Foreskin fibroblast (primary cell): ENCODE measurements at places on chromosomes 16 and 17.
A peak's percentile ranks its signal among the peaks of the same experiment; 100 is the strongest.

- DNase-seq, result no peak
These were observed 211.7 kb downstream of the FTO start for GRCh38 chr16:53915452-53916160.

GRCh38 chr16:4944333-4945281 lies 7.7 kb upstream of the PPL start:
- peak; percentile 97 for DNase-seq

DNA sequence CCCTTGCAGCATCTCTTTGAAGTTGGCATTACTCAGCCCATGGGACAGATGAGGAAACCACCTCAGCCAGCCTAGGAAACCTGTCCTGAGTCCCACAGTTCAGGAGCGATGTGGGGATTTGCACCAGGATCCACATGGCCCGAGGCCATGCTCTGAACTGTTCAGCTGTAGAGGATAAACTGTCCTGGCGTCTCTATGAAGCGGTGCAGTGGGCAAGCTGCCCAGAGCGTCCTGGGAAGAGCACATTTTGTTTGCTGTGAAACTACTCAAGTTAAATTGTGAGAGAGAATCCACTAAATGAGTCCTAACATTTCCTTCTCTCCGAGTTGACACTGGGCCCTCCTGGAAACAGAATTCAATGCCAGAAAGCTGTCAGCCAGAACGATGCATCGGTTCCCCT lies 276.6 kb upstream of the TNRC6C start:
- DNase-seq, result peak; percentile 27

DNA sequence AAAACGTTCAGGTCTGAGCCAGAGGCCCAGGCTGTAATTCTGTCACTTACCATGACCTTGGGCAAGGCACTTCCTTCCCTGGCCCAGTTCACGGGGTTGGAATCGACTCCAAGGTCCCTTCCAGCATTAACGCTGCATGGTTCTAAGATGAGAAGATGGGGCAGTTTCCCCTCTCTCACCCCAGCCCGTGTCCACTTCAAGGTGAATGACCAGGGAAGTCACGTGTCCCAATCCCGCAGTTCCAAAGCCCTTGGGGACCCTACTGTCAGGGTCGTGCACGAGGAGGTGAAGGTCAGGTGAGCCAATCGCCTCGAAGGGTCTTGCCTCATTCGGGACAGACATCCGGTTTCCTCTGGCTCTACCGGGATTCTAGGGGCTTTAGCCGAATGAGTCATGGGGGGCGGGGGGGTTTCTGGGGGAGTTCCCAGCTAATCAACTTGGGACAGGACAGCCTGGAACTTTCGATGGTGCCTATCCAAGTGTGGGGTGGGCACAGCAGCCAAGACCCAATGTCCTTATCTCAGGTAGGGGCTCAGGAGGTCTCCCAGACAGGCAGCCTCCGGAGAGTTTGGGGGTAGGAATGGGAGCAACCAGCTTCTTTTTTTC lies 762 bp upstream of the CSF3 start:
- no peak for DNase-seq

DNA sequence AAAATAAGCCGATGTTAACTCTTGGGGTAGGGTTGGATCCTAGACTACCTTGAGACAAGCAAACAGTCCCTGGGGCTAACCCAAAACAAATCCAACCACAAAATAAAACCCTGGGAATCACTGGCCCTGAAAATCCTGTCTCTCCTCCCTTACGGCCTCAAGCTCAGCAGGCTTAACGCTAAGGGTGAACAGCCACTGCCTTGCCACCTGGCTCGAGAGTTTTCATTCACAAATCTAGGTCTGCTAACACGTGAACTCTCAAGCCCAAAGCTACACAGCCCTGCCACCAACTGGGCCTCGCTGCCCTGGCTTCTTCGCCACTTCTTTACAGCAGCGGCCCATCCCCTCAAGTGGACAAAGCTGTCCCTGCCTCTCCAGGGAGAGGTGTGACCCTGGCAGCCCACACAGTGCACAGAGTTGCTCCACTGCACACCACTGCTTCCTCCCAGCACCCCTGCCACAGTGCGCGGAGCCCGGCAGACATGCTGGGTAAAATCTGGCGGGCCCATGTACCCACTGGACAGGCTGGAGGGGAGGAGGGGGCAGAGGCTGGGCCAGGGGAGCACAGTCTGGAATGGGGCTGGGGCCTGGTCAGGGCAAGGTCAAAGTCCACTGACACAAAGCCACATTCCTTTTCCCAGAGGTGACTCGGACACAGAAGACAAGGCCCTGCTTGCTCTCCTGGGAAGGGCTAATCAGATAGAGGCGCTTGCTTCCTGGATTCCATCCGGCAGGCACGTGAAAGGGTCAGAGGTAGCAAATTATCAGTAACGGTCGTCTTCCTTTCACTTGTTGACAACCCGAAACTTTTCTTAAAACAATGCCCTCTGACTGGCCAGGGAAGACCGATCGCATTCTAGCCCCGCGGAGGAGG lies 996 bp downstream of the PCYT2 start:
- DNase-seq, result peak; percentile 52

GRCh38 chr16:3076577-3076976 lies 11.1 kb downstream of the IL32 start:
- DNase-seq, result no peak

DNA sequence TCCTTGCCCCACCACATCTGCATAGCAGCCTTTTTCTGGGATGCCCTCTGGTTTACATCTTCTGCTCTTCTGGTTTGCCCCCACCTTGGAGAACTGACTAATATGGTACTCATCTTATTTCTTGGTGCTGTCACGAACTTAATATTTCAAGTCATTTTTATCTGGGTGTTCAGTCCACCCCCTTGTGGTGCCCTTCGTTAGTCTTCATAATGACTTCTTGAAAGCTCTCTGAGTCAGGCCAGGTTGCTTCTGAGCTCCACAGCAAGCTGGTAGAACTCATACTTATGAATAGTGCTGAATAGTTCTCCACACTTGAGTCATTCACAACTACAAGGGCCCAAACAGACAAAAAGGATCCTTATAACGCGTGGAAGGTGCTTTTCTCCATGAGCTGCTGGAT lies 35.8 kb upstream of the TEKT3 start:
- peak; percentile 73 for DNase-seq

DNA sequence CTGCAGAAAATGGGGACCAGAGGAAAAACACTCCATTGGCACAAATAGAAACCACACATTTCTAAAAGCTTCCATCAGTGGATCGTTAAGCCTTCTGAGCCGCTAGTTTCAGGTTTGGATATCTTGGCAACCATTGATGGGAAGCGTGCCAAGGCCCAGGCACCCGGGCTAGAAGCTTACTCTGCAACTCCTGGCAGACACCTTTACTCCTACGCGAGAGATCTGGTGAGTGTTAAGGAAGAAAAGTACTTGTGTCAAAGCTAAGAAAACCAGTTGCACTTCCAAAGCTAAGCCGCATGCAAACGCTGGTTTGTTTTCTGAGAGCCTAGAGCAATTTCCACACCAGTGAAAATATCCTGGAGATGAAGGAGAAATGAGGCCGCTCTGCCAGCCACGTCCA lies 472.4 kb downstream of the PMP22 start:
- DNase-seq, result no peak

DNA sequence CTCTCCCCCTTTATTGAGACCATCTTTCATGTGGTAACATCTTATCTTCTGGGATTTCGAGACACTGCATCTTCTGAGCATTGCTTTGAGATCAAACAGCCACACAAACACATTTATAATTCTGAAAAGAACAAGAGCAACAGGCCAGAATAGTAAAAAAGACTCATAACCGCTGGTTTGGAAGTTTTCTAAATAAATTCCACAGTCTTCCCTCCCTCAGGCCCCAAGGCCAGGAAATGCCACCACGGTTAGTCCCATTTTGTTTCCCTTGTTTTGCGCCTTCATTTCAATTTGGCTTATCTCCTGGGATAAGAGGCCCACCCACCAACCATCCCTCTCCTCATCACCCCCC lies 25.3 kb downstream of the LITAF start:
- peak; percentile 64 for DNase-seq

DNA sequence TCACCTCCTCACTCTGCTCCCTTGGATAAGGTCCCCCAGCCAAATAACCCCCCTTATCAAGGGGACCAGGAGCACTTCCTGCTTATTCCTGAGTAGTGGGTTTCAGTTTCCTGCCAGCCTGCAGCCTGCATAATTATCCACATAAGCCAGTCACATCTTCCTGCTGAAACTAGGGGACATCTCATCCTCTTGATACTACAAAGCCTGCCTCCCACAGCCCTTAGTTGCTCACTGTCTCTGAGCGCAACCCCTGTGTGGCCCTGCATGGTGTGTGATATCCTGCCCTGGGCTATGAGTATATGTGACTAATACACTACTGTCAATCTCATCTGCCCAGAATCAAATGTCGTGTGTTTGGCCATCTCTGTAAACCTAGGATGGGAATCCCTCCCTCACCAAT lies 8.0 kb upstream of the XYLT2 start:
- DNase-seq, result no peak

DNA sequence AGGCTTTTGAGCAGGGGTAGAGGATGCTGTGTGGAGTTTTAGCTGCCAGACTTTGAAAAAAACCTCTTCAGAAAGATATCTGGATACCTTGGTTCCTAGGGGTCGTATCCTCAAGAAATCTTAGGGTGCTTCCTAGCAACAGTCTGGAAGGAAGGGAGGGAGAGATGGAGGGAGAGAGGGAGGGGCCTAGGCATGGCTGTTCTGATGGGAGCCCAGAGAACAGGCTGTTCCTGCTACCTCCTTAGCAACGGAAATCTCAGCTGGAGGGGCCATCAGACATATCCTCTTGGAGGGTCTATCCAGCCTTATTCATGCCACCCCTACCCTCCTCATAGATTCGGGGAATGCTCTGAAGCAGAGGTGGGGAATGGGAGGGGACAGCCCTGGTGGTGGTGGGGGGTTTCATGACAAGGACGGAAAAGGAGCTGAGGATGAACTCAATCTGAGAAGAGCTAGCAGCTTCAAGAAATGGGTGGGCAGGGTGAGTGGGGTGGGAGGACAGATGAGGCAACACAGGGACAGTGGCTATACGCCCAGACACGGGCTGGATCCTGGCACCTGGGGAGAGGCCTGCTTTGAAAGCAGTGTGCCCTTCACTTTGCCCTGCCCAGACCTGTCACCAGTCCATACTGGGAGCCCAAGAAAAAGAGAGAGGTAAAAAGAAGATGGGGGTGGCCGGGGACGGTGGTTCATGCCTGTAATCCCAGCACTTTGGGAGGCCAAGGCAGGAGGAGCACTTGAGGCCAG lies 2.9 kb upstream of the THRA start:
- no peak for DNase-seq

- DNase-seq, result peak; percentile 52
These were observed at the start of gene MMP28 for GRCh38 chr17:35795007-35795870. MMP28 (minus strand) TSS chr17:35795641; CDS start chr17:35795377, 264 bp downstream.

- peak; percentile 66 for DNase-seq
These were observed 14.9 kb downstream of the TFAP4 start for GRCh38 chr16:4257646-4258556.

GRCh38 chr17:74356646-74357465 lies 4.8 kb downstream of the BTBD17 start:
- DNase-seq, result no peak

- peak; percentile 87 for DNase-seq
These were observed 7.9 kb downstream of the KLHDC4 start for GRCh38 chr16:87757841-87758426.

DNA sequence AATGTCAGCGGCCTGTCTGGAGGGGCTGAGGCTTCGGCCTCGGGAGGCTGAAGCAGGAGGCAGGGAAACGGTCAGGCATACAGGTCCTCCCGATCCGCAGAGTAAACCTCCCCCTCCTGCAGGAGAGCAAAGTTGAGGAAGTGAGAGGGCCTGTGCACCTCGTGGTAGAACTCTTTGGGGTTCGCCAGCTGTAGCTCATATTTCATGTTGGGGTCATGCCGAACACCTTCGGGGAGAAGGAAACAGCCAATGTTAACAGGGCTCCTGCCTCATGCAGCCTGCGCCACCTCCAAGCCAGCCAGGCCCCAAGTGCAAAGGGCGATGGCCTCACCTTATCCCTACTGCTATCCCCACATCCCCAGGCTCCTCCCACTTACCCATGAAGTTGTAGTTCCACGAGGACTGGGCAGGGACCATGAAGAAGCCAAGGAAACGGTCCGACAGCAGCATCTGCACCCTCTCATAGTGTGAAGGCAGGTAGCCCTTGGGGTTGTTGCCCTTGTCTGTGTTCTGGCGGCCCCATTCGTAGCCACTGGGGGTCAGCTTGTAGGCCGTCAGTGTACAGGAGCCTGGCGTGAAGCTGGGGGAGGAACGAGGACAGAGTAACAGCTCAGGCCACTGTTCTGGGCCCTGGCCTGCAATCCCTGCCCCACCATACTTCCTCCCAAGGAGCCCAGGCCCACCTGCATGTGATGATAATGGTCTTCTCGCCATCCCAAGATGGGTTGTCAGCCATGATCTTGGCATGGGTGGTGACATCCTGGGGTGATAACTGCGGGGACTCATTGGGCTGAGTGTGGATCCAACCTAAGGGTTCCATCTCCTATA lies 1.3 kb upstream of the RILP start:
- DNase-seq, result no peak

DNA sequence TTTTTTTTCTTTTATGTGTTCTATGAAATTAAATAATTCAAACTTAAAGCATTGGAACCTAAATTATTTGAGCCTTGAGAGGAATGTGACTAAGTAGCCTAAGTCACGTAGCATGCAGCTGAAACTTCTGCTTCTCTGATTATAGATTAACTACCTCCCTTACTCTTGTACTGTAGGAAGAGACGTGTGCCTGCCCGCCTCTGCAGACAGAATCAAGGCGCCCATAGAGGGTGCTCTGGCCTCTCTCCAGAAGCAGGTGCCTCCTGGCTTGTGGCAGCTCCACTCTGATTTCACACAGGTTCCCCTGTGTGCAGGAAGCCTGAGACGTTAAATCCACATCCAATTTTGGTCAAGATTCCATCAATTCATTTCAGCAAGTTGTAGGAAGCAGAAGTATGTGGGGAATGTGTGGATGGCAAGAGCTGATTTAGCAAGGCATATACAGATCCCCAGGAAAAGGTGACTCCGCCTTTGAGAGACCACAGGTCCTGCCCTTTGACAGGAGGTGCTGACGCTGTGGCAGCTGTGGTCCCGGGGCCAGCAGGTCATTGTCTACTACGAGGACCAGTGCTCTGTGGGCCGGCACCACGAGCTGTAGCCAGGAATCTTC lies 1418.8 kb downstream of the CDH11 start:
- no peak for DNase-seq

- no peak for DNase-seq
These were observed 82.8 kb upstream of the GNG13 start for GRCh38 chr16:883340-883739.
